ENCODE measurements at places on chromosomes 3 and 15.

GRCh38 chr15:64426845-64427465 lies 33.4 kb upstream of the ZNF609 start:
- no peak for DNase-seq

DNA sequence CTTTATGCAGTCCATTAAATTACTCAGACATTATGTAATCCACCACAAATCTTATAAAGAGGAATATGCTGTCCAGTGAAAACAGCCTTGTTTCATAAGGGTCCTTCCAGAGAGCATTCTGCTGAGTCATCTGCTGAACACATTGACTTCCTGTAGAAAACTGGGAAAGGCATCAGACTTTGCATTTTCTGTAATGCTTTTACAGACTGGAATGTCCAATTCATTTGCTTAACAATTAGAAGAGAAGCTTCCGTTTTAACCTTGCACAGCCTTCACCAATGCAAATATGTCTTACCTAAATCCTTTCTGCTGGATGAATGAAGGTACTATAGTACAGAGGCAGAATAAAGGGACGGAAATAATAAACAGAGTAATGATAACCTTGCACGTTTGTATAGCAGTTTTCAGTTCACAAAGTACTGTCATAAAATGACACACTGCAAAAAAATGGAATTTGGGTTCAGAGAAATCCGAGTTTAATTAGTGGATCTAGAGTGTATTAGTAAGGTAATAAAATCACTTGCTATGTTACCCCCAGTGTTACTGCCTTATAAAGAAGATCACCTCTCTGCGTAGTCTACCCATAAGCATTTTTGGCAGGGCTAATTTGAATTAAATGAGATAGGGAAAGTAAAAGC lies 301.5 kb downstream of the PYDC2 start:
- DNase-seq = no peak

- DNase-seq = no peak
Measured at GRCh38 chr3:23174426-23175039, 28.6 kb upstream of the UBE2E2 start.

- DNase-seq = no peak
Measured at GRCh38 chr3:160154033-160154432, 71.2 kb upstream of the C3orf80 start.

DNA sequence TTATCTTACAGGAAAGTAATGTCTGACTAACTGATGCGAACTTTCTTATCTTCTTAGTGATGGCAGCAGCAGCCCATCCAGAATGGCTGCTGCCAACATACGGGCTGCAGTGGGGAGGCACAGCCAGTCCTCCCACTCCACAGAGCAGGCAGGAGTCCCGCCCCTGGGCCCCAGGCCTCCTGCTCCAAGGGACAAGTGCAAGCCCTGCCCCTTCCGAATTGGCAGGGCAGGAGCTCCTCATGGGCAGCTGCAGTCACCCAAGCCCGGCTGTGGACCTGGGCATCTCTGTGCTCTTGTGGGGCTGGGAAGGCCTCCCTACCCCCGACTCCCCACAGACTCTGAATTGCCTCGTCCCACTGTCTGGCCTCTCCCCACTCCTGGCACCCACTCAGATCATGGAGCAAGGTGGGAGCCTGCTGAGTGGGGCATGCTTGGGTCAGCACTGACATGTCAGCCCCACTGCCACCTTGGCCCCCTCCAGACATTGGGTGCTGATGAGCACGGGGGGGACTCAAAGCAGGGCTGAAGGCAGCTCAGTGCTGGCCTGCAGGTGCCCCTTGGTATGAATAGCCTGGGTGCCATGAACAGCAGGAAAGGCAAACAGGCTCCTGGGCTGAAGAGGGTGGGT lies 618.9 kb upstream of the KCNMB2 start:
- no peak for DNase-seq

DNA sequence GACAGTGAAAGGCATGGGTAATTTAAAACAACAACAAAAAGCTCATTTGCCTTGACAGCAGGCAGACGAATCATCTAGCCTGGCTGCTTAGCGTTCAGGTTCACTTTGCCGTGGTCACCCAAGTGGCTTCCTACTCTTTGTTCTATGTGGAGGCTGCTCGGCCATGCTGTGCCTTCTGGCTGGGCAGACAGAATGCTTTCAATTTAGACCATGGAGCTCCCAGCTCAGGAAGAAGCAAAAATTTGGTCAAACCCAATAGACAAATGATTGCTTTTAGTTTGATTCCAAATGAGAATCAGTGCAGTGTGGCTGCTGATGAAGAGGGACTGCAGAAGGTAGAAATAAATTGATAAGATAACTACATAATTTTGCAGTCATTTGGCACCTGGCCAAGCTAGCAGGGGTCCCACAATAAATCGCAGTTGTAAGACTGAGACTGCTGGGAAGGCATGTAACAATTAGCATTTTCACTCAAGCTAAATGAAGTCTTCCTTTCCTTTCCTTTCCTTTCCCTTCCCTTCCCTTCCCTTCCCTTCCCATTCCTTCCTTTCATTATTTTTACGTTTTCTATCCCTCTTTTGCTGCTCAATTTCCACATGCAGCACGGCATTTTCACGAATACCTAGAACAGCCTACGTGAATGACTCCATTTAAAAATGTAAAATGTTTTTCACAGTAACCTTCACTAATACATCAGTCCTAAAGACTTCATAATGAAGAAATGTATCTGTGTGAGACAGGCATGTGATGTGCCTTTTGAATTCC lies 360.4 kb upstream of the TGFBR2 start:
- no peak for DNase-seq

GRCh38 chr3:143502081-143502480 lies 346.2 kb downstream of the SLC9A9 start:
- no peak for DNase-seq

DNA sequence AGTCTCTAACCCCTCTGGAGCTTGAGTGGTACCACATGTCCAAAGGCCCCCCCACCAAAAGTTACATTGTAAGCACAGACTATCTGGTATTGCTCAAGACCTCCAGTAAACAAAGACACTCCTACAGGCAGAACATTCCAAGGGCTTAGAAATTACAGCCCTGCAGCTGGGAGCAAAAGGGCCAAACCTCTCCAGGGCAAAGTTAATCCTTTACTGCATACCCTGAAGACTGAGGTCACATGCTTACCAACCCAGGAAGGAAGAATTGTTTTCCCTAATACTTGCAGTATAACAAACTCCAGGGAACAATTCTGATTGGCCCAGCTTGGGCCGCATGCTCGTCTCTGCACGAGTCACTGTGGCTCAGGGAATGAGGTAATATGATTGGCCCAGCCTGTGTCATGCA lies 266.1 kb upstream of the NR2F2 start:
- DNase-seq = no peak

DNA sequence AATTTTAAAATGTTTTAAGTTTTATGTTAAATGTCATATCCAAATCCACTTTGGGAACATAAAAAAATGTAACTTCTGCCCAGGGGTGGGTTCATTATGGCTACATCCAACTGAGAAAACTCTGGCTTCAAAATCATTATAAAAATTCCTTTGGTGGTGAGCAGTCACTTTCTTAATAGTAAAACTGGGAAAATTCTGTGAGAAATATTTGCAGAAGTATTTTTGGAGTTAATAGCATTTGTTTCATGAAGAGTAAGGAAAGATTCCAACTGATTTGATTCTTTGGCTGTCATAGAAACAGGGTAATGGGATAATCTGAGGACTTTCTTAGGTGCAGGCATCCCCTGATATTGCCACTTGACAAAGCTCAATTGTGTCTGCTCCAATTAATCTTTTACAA lies 38.8 kb downstream of the CPA3 start:
- DNase-seq = no peak

- DNase-seq = no peak
Measured at GRCh38 chr3:151561878-151562277, 101.0 kb upstream of the IGSF10 start.

- no peak for DNase-seq
Measured at GRCh38 chr3:50853936-50854335, 179.2 kb downstream of the DOCK3 start.

DNA sequence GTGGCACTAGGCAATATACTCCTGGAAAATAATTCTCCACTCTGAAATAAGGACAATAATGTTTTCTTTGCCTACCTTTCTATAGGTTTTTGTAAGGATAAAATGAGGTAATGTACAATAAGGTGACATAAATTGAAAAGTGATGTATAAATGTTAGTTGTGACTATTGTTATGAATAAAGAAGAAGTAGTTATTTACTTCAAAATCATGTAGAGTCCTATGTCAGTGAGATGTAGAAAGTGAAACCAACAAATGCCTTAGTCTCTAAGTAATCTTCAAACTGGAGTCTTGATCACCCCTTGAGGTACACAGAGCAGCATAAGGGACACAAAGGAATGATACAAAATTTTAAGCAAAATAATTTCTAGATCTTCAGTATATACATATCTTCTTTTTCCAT lies 60.3 kb upstream of the TP63 start:
- no peak for DNase-seq

- no peak for DNase-seq
Measured at GRCh38 chr3:64216274-64217147, 8.8 kb downstream of the PRICKLE2 start.

GRCh38 chr15:70199124-70199482 lies 101.4 kb upstream of the TLE3 start:
- DNase-seq = no peak

- DNase-seq = no peak
Measured at GRCh38 chr15:40456299-40456712, 14.5 kb upstream of the CHST14 start.

DNA sequence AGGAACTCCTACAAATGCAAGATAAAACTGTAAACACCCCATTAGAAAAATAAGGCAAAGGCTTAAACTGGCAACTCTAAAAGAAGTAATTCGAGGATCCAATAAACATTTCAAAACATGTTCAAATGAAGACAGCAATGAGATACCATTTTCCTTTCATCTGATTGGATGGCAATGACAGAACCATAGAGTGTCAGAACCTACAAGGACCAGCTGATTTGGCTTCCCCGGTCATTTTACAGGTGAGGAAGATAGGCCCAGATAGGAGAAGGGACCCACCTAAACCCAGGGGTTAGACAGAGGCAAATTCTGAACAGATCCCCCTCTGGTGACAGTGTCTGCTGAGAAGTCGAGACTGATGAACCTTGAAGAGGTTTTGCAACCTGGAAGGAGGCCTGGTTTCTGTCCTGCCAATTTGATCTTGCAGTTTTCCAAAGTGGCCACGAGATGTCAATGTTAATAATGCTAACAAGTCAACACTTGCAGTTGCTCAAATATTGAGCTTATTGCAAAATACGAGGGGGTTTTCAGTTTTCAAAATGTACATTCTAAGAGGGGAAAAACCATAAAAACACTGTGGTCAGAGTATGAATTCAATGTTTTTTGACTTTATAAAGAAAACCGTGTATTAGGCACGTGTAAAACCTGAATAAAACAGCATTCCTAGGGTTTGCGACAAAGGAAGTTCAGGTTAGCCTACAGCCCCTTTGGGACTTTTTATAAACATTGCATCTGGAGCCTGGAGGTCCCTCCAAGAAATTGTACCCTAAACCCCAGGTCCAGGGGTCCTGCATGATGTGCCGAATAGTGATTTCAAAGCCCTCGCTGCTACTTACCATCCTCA lies 21.5 kb downstream of the CFAP161 start:
- no peak for DNase-seq

DNA sequence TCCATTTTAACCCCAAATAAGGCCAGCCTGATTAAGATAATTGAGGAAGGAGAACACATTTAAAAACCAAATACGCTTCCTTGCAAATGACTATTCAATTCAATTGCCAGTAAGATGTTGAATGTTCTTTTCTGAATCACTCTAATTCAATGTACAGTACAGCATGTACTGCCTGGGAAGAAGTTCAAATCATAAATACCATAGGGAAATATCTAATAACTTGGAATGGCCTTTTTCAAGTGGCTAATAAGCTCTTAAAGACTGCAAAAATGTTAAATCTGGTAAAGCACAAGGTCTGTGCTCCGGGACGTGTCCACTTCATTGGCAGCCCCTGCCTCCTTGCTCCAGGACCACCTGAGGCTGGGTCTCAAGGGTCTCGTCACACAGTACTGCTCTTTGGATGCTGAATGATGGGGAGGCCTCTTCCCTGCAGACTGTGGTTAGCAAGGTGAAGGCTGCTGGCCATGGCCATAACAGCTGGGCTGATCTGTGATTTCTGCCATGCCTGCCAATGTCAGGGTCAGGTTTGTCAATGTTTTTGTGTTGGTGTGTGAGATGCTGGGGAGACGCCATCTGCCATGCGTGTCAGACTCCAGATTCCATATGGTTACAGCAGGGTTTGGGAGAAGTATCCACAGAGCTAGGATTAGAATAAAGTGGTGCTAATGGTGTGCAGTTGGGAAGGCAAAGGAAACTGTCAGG lies 300.5 kb downstream of the ADAMTS17 start:
- DNase-seq = no peak

GRCh38 chr3:1087066-1087560 lies 5.7 kb upstream of the CNTN6 start:
- no peak for DNase-seq

- no peak for DNase-seq
Measured at GRCh38 chr15:87632364-87632763, 624.2 kb downstream of the NTRK3 start.

DNA sequence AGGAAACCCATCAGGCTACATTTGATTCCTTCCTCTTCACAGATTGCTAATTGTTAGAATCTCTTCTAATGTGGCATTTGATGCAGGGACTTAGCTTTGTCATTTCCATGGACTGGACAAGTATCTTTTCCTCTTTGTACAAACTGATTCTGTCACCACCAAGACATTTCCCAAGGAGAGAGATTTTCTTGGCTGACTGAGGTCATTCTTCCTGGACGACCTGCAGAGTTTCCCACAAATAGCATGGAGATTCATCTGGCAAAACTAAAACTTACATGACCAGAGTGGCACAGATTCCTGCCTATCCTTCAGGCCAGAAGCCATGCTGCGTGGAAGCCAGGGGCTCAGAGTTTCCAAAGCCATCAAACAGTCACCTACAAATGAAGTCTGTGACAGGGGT lies 269.2 kb upstream of the LRTM1 start:
- DNase-seq = no peak

DNA sequence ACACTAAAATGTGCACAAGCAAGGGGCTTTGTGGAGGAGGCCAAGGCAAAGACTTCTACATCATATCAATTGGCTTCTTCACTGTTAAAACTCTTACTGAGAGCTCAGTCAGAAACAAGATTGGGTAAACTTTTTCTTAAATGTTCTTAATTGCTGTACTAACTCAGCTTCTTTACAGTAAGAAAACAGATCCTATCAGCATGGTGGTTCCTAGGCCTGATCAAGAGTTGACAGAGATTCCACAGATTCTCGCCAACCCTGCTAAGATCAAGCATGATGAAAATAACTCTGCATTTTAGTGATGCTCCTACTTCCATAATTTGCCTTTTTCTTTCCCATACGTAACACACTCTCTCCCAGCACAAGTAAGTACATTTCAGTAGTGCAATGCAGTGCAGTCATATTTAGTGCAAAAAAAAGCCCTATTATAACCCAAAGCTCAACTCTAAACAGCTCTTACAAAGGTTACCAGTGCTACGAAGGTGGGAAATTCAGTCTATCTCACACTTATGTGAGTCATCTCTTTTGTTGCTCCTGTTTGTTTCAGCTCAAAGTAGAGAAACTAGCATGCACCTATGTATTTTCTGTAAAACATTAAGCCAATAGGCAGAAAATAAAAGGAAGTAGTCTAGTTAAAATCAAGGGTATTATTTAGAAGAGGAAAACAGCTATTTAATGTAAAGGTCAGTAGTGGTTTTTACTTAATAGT lies 29.9 kb downstream of the TIGIT start:
- DNase-seq = no peak

Data from effector CD4-positive, alpha-beta T cell (primary cell).